ENCODE measurements at places on chromosomes 3 and 15. TPM values are rescaled to one million over a fixed set of nuclear protein-coding genes. Genes with fewer than 3 reads are reported as not detected.

DNA sequence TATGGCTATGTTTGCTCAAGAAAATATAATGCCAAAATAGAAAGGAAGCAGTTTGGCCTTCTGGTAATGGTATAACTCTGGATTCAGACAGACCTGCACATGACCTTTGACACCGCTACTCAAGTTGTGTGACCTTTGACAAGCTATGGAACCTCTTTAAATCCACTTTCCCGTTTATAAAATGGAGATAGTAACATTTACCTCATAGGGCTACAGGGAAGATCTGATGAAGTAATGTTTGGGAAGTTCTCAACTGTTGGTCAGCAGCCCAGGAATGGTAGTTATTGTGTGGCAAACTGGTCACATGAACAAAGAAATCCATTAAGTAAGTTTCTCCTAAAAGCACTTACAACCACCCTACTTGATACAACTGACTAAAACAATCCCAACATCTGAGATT lies 95.1 kb upstream of the PHLDB2 start:
- no peak overlapping the region for H3K4me3 ChIP-seq
- no peak for DNase-seq
- H3K27ac ChIP-seq, result peak overlapping the region; percentile 33

WDR93 gene
- total RNA-seq, result not detected

PML gene
- total RNA-seq, result 153 TPM

DNA sequence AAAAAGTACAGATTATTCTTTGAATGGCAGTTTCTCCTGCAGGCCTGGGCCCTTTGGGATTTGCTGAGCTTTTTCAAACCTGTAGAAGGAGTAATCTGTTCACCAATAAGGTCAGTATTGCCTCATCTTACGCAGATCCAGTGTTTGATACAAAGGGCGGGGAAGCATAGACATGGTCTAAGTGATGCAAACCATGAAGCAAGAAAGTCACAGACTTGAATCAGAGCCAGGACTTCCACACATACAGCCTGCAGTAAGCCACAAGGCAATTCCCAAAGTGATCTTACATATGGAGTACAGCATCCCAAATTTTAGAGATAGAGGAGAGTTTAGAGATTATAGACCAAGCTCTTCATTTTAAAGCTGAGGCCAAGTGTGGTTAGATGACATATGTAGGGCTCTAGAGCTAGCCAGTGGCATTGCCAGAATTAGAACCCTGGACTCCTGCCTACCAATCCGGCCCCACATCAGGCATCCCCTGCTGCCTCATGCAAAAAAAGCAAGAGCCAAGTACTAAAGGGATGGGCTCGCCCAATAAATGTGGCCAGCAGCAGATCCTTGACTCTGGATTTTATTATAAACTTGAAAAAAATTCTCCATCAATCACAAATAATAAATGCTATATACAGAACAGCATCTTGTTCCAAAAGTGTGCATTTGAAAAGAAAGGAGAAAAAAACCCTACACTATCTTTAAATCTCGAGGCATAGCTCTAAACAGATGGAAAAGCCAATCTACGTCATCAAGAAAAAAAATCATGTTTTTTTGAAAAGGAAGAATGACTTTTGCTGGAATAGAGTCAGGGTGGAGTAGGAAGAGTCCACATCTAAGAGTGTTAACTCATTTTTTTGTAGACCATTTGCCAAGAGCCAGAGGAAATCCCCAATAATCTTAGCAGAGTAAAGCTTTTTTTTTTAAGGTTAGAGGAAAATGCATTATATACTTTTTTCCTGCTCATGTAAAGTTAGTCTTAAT lies 24.0 kb downstream of the ABI3BP start:
- no peak for DNase-seq
- no peaks in the 10 kb centered on the region for H3K36me3 ChIP-seq
- H3K4me1 ChIP-seq, result no peaks in the 10 kb centered on the region
- no peaks in the 10 kb centered on the region for H3K27me3 ChIP-seq
- no peak overlapping the region for H3K27ac ChIP-seq

SAMMSON gene
- not detected for total RNA-seq

ZDHHC23 gene
- total RNA-seq, result 22.0 TPM

GRCh38 chr15:49155834-49156627 lies 632 bp upstream of the COPS2 start:
- peaks cover 12% of the 10 kb centered on the region for H3K4me1 ChIP-seq
- DNase-seq, result peak; percentile 4
- H3K36me3 ChIP-seq, result peaks cover 22% of the 10 kb centered on the region
- H3K27ac ChIP-seq, result peak overlapping the region; percentile 99
- H3K4me3 ChIP-seq, result peak overlapping the region; percentile 95

CPA3 gene
- not detected for total RNA-seq

CHDH gene
- total RNA-seq, result 24.9 TPM

C3orf70 gene
- total RNA-seq, result 0.12 TPM

Measured in Calu3 (cell line).